ENCODE measurements at places on chromosomes 4 and X.
A peak's percentile ranks its signal among the peaks of the same experiment; 100 is the strongest.

DNA sequence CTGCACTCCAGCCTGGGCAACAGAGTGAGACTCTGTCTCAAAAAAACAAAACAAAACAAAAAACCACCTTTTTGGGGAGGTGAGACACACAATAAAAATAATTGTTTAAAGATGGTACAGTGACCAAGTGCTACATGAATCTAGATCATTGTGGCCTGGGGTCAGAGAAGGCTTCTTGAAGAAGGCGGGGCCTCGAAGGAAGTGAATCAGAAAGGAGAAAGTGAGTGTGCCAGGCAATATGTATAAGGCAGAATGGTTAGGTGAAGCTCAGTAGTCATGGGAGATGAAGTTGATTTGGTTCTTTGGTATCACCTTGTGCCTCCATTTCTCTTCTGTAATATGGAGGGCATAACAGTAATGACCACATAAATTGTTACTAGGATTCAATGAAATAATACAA, 58.9 kb downstream of the DOCK11 start:
- DNase-seq: no peak

GRCh38 chr4:82746705-82747574, 51.7 kb downstream of the SCD5 start:
- no peak for DNase-seq

GRCh38 chr4:1675802-1676137, 8.3 kb downstream of the FAM53A start:
- DNase-seq: no peak

GRCh38 chr4:73034896-73035295, 34.6 kb downstream of the COX18 start:
- peak; percentile 73 for DNase-seq

DNA sequence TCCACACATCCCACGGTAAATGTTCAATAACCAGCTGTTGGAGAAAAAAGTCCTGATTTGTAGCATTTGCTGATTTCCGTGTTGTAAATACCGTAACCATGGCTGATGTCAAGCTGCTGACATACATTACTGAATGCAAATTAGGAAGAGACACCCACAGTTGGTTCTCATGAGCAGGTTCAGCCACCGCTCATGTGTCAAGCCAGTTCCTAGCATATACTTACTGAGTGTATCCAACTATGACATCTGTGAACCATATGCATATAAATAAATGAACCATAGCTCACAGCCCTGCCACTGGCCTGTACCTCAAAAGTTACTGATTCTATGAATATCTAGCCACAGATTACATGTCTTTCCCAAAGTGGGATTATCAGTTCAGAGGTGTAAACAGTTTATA, 29.5 kb downstream of the FHDC1 start:
- no peak for DNase-seq

GRCh38 chrX:86329174-86329573, 180.9 kb downstream of the DACH2 start:
- DNase-seq: no peak

DNA sequence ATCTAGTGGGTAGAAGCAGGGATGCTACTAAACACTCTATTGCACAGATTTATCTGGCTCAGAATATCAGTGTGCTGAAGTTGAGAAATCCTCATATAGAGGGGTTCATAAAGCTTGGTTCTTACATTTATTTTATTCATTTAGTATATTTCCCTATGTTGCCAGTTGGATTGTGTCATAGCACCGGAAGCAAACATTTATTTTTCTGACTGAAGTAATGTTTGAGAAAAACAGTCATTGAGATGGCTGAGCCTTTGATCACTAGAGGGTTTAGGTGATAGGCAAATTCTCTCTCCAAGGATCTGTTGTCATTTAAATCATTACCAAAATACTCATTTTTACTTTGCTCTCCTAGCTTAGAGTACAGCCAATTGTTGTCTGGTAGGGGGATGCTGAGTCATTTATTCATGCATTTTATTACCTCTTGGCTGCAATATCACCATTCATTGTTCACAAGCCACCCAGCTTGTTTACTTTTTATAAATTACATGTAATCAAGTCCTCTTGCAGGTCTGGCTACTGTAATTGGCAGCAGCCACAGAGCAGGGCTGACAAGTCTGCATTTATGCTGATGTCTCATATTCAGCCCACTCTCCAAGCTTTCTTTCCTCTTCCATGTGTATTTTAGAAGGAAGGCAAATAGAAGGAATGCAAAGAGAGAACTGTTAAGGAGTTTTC, 15.2 kb downstream of the GAB1 start:
- DNase-seq: no peak

DNA sequence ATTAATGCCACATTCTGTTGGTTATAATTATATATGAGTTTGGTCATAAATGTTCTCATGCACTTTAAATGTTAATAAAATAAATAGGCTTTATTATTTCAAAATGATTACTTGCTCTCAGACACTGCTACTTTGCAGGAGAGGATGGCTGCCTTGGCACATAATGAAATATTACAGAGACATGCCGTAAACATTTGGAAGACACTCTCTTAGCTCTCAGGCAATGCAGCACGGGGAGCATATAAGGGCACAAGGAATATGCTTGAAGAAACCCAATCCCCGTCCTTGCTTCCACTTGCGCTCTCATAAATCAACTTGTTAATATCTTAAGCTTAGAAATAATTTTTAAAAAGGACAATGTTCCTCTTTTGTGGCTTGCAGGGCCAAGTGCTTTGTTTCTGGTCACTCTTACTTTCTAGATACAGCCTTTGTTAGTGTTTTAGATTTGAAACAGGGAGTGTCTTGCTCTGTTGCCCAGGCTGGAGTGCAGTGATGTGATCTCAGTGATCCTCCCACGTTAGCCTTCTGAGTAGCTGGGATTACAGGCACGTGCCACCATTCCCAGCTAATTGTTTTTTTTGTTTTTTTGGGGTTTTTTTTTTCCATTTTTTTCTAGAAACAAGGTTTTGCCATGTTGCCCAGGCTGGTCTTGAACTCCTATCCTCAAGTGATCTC, 445.0 kb downstream of the SPRY1 start:
- DNase-seq: no peak

GRCh38 chr4:72360075-72360474, 208.9 kb downstream of the ADAMTS3 start:
- no peak for DNase-seq

- DNase-seq: no peak
Observed at GRCh38 chr4:87109121-87109520, 111.3 kb downstream of the KLHL8 start.

DNA sequence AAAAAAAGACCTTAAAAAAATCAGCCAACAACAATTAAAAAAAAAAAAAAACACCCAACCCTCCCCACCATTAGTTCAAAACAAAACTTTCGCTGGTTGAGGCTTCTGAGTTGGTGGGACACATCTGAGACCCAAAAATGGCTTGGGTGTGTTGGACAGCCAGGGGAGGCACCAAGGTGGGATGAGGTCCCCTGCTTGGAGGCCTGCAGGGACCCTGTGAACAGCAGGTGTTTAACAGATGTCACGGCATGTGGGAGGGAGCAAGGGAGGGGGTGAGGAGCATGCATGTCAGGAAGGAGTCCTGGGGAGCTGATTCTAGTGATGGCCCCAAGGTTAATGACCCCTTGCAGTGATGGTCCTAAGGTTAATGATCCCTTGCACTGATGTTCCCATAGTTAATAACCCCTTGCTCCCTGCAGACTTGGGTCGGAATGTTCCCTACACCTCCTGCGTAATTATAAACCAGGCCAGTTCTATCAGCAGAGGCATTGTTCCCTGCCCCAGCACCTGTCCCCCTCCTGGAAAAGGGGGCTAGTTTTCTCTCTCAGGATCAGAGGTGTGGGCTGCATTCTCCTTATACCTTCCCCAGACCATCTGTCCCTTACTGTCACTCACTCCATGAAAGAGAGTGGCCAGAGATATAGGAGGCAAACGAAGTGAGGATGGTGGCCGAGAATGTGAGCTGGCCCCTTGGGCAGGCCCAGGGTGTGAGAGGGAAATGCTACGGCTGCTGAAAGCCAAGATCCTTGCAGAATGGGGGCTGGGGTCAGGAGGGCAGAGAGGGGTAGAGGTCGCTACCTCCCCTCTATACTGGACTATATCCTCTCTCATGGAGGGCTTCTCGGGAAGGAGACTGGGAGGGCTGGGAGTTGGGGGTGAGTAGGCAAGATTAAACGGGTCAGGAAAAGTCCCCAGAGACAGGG, 2.3 kb upstream of the FOXP3 start:
- DNase-seq: no peak

GRCh38 chr4:83180431-83180968, 66.0 kb upstream of the PLAC8 start:
- no peak for DNase-seq

DNA sequence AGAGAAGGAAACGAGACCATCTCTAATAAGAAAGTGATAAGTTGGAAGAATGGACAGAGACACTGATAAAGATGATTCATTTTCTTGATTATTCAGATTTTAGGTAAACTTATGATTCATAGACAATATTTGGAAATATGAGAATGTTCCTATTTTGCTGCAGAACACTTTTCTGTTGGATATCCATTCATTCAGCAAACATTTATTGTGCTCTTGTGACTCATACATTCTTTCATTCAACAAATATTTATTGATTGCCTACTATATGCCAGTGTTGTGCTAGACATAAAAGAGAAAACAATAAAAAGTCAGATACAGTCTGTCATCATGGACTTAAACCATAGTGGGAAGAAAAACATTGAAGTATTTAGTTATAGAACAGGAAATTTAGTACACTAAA, 1232.0 kb downstream of the STIM2 start:
- DNase-seq: no peak

DNA sequence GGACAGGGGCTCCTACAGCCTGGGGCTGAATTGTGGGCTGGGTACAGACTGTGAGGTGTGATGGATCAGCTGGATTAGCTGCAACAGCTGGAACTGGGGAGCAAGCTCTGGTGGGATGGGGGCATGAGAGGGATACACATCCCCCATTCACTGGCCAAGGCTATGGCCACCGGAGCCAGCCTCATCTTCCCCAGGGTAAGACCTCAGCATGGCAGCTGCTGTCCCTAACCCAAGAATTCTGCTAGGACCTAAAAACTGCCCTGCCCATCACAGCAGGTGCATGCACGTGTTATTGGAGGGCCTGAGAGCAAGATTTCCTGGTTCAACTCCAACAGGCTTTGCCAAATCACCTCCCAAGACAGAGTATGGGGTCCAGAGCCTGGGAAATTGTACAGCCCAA, 258.6 kb upstream of the AGTR2 start:
- DNase-seq: no peak

DNA sequence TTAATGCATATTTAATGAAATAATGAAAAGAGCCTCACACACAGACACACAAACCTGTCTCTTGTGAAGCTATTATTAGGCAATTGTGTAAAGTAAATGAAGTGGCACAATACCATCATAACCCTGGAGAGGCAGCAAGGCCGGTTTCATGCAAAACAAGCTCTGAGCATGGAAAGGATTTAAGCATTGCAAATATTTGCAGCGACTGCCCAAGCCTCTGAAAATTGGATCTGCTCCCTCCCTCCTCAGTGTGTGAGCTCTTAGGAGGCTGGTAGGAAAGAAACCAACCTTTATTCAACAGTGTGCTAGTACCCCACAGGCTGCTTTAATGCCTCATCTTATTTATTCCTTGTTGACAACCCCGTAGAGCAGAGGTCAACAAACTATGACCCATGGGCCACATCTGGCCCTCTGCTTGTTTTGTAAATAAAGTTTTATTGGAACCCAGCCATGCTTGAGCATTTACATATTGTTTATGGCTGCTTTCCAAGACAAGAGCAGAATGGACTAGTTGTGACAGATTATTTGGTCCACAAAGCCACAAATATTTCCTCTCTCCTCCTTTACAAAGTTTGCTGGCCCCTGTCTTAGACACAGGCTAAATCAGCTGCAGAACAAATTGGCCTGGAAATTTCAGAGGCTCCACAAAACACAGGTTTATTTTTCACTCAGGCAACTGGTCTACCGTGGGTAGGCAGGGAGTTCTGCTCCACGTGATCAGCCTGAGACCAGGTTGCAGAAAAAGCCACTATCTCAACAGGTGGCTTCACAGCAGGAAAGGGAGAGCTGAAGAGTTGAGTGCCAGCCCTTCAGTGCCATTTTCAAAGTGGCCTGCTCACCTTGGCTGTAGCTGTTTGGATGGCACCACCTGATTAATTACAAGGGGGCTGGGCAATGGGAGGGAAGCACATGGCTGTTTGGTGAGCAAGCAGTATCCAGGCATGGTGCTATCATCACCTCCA, 16.8 kb downstream of the RS1 start:
- DNase-seq: peak; percentile 12

DNA sequence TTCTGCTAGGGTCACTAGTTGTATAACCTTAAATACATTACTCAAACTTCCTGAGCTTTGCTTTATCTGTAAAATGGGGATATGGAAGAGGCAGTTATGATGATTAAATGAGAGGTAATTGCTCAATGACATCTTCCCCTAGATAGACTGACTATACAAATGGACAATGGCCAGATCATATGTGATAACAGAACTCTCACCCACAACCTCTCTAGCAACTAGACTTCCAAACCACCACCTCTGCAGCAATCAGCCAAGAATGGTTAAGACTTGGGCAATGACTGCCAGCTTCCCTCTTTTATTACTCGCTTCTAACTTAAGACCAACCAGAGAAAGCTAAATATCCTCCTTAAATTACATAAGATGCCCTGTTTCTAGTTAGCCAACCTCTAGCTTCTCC, 2.9 kb upstream of the SEPSECS start:
- DNase-seq: no peak

GRCh38 chrX:154325541-154325940, 29.9 kb downstream of the TKTL1 start:
- peak; percentile 29 for DNase-seq

DNA sequence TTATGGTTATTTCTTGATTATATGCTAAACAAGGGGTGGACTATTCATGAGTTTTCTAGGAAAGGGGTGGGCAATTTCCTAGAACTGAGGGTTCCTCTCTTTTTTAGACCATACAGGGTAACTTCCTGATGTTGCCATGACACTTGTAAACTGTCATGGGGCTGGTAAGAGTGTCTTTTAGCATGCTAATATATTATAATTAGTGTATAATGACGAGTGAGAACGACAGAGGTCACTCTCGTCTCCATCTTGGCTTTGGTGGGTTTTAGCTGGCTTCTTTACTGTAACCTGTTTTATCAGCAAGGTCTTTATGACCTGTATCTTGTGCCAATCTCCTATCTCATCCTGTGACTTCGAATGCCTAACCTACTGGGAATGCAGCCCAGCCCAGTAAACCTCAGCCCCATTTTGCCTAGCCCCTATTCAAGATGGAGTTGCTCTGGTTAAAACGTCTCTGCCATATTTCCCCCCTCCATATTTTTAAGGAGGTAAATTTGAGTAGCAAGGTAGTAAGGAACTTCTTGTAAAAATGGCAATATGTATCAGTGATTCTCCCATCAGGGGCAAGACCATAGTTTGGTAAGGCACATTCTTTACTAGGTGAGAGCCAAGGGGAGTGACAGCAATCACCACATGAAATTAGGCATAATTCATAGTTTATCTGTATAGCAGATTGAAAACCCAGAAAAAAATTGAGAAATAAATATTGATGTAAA, 2.6 kb downstream of the CXCL2 start:
- DNase-seq: no peak

- no peak for DNase-seq
Observed at GRCh38 chrX:47313056-47313455, 57.3 kb upstream of the ZNF157 start.

DNA sequence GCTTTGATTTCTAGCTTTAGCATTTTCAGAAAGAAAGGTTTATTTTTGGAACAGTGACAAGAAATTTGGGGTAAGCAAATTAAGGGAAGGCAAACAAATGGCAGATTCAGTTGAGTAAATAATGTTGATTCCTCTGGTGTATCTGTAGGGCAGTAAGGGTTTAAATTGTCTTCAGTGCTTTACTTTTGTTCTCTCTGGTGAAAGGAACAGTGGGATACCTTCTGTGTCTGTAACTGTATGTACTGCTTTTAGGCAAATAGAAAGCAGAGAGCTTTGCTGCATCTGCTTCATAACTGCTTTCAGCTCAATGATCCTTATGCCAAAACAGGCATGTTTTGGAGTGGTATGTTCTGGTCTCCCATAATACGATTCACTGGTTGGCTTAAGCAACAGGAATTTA, 932.1 kb upstream of the SLIT2 start:
- DNase-seq: no peak
